ENCODE measurements at places on chromosomes 12 and 14.

DNA sequence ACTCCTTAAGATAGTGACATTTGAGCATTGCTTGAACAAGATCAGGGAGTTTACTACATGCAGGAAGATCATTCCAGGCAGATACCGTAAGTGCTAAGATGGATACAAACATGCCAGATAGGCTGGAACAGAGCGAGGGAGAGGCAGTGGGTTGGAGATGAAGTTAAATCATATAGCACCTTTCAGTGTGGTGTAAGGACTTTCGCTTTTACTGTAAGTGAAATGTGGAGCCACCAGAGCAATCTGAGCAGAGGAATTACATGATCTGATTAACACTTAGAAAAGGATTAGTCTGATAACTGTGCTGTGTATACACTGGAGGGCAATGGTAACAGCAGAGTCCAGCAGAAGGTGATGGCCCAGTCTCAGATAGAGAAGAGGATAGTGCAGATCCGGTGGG is 163.0 kb upstream of the SSTR1 start:
- DNase-seq = no peak

- no peak for DNase-seq
Measured at GRCh38 chr12:2854669-2855453, 2.0 kb downstream of the TEX52 start.

GRCh38 chr14:20512177-20512905 is 7.0 kb downstream of the RNASE10 start:
- no peak for DNase-seq

GRCh38 chr12:219891-220352 is 6.0 kb upstream of the SLC6A12 start:
- DNase-seq = no peak

GRCh38 chr12:77847680-77848431 is 17.2 kb downstream of the NAV3 start:
- DNase-seq = no peak

GRCh38 chr14:55446833-55447232 is 6.4 kb upstream of the TBPL2 start:
- no peak for DNase-seq

DNA sequence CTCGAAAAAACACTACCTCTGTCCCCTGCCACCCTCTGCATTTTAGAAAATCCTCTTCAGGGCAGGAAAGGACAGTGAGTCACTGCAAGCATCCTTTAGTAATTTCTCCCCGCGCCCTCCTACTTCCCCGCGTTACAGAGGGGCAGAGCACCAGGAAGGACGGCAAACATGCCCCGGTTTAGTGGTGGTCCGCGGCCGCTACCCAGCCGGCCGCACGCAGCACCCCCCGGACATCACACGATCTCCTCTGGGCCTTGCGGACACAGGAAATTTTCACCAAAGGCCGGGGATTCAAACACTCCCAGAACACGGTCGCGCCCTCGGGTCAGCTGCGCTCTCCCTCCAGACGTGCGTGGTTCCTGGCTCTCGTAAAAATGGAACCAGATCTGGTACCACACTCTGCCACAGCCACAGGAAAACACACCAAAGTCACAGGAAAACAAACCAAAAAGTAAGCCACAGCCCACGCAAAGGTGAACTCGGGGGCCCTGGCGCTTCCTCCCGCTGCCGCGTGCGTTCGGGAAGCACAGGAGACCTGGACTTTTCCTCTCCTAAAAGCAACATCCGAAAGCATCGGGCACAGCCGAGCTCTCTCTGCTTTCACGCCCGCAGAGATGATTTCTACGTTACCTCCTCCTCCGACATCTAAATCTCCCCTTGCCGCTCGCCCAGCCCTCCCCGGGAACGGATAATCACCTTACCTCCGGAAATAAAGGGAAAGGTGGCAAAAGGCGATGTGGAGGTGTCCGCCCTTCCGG is 839 bp downstream of the SLC38A1 start:
- peak; percentile 16 for DNase-seq

GRCh38 chr14:100051543-100051942 is 13.7 kb upstream of the EVL start:
- no peak for DNase-seq

- no peak for DNase-seq
Measured at GRCh38 chr12:91219511-91219910, 36.9 kb upstream of the DCN start.

DNA sequence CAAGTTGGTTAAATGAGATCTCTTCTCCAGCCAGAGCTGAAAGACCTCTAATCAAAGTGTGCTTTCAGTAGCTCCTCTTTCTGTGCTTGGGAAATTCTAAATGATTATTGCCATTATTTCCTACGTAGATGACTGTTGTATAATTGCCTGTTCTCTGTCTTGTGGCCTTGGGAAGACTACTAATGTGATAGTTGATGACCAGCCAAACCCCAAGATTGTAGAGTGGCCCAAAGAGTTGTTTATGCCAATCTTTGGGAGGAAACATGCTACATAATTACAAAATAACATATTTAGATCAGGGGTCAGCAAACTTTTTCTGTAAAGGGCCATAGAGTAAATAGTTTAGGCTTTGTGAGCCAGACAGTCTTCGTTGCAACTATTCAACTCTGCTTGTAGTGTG is 135.1 kb upstream of the DIO2 start:
- DNase-seq = no peak

GRCh38 chr14:89000007-89000942 is 175.8 kb downstream of the TTC8 start:
- DNase-seq = no peak

GRCh38 chr14:95341564-95341963 is 21.9 kb upstream of the CLMN start:
- no peak for DNase-seq
